ENCODE measurements at places on chromosomes 4 and X.

GRCh38 chr4:168781341-168781740 lies 228.7 kb downstream of the CBR4 start:
- no peak for DNase-seq

GRCh38 chr4:75717408-75717807 lies 7.0 kb upstream of the USO1 start:
- no peak for DNase-seq

DNA sequence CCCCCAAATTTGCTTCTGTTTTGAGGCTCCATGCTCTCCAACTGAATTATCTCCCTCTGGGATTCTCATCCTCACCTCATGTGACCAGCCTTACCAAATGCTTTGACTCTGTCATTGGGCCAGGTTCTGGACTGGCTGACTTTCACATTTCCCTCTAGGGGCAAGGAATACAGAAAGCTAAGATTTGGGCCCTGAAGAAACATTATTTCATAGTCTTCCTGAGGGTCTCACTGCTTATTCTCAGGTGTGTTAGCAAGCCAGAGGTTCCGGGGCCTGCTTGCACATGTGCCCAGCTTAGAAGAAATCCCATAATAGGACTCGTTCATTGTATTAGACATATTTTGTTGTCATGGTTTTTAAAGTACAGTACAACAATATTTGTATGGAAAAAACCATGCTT lies 62.6 kb upstream of the TEX13D start:
- DNase-seq: no peak

DNA sequence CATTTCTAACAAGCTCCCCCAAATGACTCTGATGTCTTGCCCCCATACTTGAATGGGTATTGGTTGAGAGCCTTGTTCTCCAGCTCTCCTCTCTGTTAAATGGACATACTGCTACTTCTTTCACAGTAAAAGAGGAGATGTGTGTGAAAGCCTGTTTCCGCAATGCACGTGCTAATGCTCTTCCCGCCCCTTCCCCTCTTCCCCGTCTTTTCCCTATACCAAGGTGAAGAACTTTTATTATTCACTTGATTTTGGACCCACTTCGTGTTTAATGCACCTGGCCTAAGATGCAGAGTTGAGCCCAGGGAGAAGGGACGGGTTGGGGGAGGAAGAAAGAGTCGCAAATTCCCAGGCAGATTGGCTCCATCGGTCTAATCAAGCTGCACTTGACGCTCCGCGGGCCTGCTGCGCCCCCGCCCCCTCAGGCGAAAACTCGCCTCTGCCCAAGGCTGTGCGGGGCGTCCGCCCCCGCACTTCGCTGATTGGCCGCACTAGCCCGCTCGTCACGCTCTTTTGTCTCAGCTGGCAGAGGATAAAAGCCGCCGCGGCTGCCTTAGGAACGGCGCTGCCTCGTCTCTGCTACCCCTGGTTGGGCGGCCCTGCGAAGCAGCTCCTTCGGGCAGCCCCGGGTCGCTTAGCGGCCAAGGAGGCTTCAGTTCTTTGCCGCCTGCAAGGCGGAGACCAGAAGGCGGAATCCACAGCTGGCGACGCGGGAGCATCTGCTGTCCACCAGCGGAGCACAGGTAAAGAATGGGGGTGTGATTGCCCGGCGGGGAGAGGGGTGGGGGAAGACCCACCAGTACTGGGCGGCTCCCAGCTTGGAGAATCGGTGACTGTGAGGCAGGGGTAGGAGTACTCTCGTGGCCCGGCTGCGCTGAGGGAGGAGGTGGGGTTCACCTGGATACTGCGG lies at the start of gene ZCCHC12:
TSS of gene ZCCHC12 (plus strand) at position 562 of the 910 bp plus-strand sequence. CDS start 1,421 bp downstream, outside the sequence.
- peak; percentile 50 for DNase-seq

GRCh38 chrX:38452603-38453002 lies 100.2 kb downstream of the OTC start:
- DNase-seq: no peak

DNA sequence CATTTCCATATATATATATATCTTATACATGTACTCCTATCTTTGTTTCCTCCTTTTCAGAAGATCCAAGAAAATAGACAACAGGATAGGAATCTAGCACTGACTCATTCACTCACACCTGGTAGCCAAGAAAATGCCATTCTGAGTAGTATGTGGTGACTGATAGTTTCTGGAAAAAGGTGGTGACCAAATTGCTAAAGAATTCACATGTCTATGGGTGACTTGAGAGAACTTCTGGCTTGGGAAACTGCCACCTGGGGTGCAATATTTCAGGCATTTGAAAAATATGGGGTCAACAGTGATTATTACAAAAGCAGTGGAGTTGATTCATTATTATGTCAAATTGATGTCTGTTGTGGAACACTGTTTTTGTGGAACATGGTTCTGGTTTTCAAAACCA lies 605.1 kb downstream of the PCDH18 start:
- DNase-seq: no peak

- no peak for DNase-seq
Observed at GRCh38 chr4:143420227-143420626, 83.6 kb downstream of the GAB1 start.

DNA sequence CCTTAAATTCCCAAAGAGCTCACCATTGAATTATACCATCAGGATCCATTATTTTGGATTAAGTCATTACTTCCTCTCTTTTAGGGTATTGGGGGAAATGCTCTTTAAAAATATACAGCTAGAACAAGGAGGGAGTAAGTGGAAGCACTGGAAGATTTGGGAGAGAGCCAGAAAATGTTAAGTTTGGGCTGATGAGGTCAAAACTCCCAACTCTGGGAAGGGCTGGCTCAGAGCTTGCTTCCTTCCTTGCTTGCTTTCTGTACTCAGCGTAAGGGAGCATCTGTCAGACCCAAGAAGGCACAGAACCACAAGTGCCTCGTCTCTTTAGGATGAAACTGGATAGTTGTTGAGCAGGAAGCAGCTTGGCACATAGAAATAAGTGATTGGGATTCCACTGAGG lies 138.2 kb downstream of the GUCY2F start:
- no peak for DNase-seq

- no peak for DNase-seq
Observed at GRCh38 chr4:182185491-182185890, 57.7 kb upstream of the TENM3 start.

DNA sequence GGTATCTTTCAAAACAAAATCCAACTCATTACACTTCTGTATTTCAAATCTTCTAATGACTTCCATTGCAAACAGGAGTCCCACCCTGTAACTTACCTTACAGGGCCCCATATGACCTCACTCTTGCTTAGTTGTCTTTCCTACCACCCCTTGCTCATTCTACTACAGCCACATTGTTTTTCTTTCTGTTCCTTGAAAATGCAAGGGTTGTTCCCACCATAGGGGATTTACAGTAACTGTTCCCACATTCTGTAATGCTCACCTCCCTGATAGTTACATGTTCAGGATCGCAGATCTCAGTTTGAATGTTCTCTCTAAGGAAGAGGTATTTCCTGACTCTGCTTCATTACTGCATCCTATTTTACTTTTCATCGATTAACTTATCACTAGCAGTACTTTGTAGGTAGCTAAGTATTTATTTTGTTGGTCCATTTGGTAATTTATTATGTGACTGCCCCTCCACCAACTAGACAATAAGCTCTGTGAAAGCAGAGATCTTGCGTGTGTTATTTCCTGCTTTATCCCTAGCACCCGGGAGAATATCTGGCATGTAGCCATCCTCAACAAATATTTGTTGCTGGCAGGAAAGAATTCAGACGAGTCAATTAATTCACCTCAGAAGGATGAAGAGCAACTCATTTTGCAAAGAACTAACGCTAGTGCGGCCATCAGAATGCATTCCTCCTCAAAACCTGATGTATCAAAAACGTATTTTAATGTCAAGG lies 21.4 kb downstream of the MAOB start:
- DNase-seq: no peak

DNA sequence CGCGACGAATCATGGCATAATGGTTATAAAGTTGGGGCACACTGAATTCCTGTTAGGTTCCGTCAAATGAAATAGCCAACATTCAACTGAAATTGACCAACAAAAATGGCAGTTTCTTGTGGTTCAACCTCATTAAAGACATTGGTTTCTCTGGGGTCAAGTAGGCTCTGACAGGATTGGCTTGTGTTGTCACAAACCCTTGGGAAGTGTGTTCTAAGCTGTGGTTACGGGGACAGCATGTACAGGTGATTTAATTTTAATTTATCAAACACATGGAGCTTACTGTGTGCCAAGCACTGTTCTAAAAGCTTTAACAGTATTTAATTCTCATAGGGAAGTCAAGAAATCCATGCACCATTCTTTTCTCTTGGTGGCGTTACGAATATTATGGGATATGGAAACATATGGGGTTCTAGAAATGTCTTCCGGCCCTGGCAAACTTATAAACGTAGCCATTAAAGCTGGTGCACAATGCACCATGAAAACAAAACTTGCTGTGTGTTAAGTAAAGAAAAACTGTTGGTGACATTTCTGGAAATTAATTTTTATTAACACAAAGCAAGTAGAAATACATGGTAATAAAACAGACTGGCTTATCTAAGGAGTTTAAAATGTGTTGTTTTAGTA lies 891 bp downstream of the XK start:
- no peak for DNase-seq

GRCh38 chrX:78650906-78651437 lies 8.2 kb downstream of the RTL3 start:
- DNase-seq: no peak

GRCh38 chrX:40174854-40175510 lies 77.2 kb upstream of the BCOR start:
- peak; percentile 78 for DNase-seq

GRCh38 chrX:107673933-107674479 lies 45.7 kb downstream of the PRPS1 start:
- peak; percentile 53 for DNase-seq

DNA sequence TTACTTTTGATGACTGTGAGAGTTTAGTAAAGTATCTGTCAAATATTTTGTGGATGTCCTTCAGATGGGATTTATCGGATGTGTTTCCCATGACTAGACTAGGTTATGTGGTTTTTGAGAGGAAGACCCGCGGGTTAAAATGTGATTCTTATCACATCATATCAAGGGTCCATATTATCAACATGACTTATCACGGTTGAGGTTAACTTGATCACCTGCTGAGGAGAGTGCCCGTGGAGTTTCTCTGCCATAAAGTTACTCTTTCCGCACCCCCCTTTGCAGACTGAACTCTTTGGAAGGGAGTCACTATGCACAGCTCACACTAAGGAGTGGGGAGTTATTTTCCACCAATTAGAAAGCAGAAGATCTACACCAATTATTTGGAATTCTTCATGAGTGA lies 38.7 kb downstream of the GLRB start:
- DNase-seq: no peak

- no peak for DNase-seq
Observed at GRCh38 chrX:132181364-132181763, 37.9 kb downstream of the RAP2C start.

- DNase-seq: no peak
Observed at GRCh38 chr4:10031668-10032590, 10.6 kb upstream of the SLC2A9 start.

DNA sequence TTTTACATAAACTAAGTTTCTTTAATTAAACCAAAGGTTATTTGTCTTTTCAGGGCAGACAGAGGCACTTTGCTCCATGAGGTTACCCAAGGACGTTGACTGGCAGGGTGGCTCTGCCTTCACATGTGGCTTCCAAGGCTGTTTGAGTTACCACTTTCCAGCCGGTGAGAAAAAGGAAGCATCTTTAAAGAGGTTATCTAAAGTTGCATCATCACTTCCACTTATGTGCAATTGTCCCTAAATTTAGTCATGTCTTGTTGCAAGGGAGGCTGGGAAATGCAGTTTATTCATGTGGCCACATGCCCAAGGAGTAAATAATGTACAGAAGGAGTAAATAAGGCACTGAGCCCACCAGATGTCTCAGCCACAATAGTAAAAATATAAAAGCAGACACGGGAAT lies 29.0 kb upstream of the RAP1GDS1 start:
- peak; percentile 6 for DNase-seq

DNA sequence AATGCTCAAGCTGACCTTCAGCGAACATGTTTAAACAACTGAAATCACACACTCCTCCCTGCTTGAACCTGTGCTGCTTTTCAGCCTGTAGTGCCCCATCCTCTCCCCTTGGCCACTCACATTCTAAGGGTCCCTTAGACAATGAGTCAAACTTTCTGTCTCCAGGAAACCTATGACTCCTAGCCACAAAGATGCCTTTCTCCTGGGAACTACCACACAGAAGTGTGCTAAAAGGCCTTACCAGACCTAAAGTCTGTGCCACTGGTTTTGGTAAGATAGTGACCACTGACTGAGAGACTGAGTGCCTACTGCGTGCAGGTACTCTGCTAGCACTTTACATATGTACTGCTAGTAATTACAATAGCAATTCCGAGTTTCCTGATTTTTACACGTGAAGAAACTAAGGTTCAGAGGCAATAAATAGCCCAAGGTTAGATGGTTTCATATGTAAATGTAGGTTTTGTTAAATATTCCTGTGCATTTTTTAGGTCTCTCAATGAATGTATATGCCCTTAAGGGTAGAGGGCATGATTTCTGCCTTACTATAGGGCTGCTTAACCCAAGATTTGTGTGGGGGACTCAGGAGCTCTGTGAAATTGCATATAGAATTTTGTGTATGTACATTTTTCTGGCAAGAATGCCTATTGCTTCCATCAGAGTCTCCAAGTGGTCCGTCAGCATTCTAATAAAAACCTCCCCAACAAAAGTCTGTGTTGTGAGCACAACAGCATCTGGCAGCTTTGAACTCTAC lies 71.1 kb downstream of the NSG1 start:
- DNase-seq: no peak

GRCh38 chrX:24506082-24506481 lies 41.0 kb downstream of the PDK3 start:
- DNase-seq: no peak

DNA sequence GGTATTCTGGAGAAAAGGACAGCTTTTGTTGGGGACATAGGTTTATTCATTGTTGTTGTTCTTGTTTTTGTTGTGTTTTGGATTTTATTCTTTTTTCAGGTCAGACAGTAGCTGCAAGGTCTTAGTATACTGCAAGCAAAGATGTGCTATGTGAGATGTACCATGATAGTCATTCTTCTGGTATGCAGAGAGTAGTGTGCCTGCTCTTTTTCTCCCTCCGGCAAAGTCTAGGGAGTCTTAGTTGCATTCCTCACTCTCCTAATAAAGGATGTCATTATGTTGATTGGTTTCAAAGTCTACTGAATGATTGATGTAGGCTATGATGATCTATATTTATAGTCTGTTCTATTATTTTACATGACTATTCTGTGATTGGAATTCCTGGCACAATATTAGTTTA lies 119.9 kb upstream of the POF1B start:
- no peak for DNase-seq

DNA sequence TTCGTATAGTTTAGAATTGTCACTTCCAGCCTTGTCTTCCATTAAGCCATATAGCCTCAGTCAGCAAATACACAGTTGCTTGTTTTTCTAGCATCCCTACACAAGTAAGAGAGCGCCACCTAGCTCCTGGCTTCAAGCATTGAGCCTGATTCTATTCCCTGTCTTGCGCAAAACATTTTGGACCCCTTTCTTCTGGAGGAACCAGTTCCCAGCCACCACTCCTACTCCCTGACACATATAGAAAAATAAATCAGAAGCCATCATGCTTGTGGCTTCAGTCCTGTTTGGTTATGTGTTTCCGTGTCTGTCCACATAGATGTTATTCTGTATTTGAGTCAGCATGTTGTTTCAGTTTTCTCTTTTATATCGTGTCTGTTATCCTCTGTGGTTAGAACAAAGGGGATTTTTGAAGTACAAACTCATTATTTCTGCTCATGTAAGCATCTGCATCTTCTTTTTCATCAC lies 59.9 kb downstream of the GK start:
- peak; percentile 30 for DNase-seq

Measured in NCI-H1694 treated with DMSO at 0.1 percent for 48 hours (cell line).